ENCODE measurements at places on chromosomes 2 and 18.

- no peak for DNase-seq
Observed at GRCh38 chr18:3219241-3219630, 532 bp downstream of the MYOM1 start.

DNA sequence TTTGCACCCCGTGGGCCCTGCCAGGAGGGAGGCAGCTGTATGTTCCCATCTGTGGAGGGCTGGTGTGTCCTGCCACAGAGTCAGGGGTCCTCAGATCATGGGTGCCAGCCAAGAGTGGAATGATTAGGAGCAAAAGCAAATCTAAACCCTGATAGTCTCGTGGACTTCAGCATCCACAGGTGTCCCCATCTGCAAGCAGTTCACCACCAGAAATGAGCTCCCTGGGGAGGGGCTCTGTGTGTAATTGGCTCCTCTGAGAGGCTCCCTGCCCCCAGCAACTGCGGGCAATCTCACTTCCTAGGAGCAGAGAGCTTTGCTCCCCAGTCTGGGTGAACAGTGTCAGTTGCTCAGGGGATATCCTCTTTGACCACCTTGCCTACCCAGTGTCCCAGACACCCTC is 78.1 kb downstream of the HNRNPLL start:
- no peak for DNase-seq

GRCh38 chr2:128440666-128441340 is 122.1 kb upstream of the HS6ST1 start:
- no peak for DNase-seq

GRCh38 chr2:218863021-218863520 is 3.5 kb downstream of the WNT6 start:
- DNase-seq, result no peak

GRCh38 chr2:179898873-179899272 is 37.5 kb upstream of the ZNF385B start:
- peak; percentile 62 for DNase-seq

GRCh38 chr2:192827735-192828134 is 633.0 kb upstream of the TMEFF2 start:
- DNase-seq, result no peak

DNA sequence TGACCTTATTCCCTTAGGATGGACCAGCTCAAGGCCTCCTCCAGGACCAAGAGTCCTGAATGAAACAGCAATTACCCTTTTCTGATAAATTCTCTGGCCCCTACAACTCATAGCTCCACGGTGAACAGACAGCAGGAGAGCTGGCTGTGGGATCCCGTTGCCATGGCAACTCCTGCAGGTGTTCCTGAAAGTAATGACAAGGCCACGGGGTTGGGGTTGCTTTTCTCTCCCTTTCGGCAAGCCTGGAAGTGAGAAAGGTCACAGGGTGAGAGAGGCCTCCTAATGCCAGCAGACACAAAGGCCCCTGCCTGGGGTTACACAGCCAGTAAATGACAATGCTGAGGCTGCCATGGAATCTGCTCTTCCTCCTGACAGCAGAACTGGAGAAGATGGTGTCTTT is 403.0 kb downstream of the NBAS start:
- no peak for DNase-seq

DNA sequence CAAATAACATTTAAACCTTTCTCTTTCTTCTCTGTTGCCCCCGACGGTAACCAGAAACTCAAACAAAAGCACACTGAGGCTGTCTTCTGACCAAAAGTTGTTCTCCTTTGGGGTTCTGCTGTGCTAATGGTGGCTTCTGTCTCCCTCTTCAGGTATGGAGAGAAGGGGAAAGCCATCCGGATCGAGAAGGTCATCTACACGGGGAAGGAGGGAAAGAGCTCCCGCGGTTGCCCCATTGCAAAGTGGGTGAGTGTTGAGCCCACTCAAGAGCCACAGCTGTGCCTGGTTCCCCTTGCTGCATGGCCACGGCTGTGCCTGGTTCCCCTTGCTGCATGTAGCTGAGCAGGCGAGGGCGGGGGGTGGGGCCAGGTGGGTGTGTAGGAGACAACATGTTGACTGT is 67.4 kb downstream of the BOLA3 start:
- DNase-seq, result no peak

DNA sequence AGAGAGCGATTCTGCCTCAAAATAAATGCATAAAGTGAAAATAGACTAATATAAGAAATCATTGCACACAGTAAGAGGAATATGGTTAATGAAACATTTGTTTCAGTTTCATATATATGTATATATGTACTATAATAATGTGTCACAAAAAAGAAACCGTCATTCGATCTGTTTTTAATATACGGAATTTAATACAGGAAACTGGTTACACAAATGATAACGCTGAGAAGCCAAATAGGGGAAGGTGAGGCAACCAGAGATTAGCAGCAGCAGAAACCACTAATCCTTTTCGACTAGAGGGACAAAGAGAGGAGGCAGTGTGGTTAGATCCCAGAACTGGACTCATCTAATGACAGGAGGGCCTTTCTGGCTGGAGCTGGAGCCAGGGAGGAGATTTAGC is 64.2 kb upstream of the GREB1L start:
- peak; percentile 77 for DNase-seq

DNA sequence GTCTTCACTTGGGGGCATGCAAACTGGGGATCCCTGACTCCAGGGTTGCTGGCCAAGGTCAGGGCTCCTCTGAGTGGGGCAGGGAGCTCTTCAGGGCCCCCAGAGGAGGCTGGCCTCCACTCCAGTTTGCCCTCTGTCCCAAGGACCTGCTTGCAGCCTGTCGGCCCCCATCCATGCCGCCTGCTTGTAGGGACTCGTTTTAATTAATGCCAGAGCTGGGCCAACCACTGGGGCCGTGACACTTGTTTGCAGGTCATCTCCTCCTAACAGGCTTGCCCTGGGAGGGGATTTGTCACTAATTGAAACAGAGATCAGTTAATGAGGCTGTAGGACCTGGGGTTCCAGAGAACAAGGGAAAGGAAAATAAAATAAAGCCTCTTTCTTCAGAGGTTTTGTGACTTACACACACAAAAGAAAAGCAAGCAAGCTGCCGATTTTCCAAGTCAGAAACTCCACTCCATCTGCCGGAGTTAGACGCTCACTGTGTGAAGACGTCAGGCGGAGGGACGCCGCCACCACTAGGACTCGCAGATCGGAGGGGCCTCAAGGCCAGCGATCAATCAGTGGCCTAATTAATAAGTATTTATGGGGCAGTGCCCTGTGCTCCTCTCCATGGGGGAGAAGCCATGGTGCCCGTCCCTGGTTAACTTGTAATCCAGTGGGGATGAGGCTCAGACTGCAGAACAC is 75.9 kb downstream of the SFXN5 start:
- no peak for DNase-seq

GRCh38 chr2:127961729-127962128 is 66.1 kb downstream of the SAP130 start:
- no peak for DNase-seq

DNA sequence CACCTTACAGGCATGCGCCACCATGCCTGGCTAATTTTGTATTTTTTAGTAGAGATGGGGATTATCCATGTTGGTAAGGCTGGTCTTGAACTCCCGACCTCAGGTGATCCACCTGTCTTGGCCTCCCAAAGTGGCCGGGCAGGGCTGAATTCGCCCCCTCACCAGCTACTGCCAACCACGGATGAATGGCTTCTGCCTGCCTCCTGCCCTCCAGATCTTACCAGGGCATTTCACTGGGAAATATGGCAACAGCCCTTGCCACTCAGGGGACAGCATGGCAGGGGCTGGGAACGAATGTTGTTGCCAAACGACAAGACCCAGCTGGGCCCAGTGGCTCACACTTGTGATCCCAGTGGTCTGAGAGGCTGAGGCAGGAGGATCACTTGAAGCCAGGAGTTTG is 1.8 kb upstream of the ALPP start:
- DNase-seq, result no peak

DNA sequence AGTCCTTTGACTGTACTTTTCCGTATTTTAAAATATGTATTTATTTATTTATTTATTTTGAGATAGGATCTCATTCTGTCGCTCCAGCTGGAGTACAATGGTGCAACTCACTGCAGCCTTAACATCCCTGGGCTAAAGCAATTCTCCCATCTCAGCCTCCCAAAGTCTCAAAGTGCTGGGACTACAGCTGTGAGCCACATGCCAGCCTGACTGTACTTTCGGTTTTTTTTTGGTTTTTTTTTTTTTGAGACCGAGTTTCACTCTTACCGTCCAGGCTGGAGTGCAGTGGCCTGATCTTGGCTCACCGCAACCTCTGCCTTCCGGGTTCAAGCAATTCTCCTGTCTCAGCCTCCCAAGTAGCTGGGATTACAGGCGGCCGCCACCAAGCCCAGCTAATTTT is 28.9 kb upstream of the CCNYL1 start:
- no peak for DNase-seq

DNA sequence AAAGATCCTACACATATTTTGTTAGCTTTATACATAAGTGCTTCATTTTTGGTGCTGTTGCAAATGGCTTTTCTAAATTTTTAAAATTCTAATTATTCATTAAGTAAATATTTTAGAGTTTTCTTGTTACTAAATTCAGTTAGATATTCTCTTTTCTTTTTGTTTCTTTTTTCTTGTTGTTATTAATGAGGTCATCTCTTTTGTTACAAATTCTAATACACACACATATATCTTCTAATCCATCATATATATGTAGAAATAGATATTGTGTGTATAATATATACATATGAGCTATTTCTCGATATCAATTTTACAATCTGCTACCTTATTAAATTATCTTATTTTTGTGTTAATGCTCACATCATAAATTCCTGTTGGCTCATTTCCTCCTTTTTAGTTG is 255.9 kb downstream of the GALR1 start:
- no peak for DNase-seq

- no peak for DNase-seq
Observed at GRCh38 chr2:2318949-2319348, 12.1 kb downstream of the MYT1L start.

DNA sequence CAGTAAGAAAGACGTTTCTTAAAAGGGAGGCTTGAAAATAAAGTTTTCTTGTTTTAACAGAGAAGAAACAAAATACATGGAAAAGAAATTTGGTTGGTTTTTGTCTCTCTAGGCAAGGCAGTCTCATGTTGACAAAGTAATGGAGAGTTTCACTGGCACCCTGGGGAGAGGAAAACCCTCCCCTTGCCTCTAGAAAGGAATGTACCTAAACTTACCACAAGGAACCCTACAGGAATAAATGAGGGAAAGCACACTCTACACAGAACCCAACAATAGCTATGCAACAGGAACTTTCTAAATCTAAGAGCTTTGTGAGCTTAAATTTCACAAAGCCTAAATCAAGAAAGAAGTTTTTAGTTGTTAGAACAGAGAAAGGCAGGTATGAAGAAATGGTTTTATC is 37.0 kb downstream of the FIGN start:
- DNase-seq, result no peak

- DNase-seq, result no peak
Observed at GRCh38 chr18:6949800-6950586, 167.6 kb downstream of the LAMA1 start.

DNA sequence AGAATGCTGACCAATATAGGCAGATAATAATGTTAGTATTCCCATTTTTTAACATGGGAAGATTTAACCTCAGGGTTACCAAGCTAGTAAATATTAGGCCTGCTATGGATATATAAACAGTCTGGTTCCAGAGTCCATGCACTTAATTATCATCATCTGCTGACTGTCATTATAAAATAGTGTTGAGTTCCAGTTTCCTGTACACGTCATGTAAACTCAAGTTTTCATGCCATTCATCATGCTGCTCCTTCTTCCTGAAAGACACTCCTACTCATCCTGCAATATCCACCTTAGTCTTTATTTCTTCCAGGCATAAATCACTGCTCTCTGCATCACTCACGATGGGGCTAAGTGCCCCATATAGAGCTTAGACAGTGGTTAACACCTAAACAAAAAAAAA is 420.8 kb upstream of the SPHKAP start:
- no peak for DNase-seq

GRCh38 chr2:41853427-41854191 is 194.2 kb upstream of the PKDCC start:
- DNase-seq, result peak; percentile 53

- peak; percentile 83 for DNase-seq
Observed at GRCh38 chr2:197453914-197454398, 604 bp downstream of the COQ10B start.

DNA sequence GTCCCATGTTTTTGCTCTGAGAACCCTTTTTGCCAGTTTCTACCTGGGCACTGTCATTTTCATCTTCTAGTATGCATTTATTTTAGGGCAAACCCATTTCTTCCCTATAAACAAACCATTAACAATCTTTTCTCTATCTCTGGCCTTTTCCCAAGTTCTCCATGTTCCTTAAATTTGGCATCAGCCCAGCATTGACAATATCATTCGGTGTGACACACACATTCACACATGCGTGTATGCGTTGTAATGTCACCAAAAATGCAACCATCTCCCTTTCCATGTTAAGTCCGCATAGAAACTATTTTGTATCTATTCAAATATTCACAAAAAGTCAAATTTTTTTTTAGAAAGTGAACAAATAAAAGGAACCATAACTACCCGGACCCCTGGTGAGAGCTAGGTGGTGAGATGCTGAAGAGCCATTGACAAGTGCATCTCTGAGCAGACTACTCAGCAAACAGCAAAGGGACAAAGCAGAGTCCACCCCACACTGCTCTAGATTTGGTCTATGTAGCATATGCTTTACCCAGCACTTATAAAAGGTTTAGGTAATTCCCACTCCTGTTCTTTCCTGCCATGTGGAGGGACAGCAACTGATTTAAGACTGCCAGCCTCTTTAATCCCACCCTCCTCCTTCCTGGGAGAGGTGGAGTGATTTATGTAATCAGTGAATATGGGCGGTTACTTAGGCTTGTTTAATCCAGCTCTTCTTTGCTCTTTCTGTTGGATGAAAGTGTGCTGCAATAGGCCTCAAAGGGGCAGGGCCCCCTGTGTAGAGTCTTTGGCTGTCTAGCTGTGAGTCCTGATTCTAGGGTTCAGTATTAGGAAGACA is 124.1 kb downstream of the METTL8 start:
- peak; percentile 11 for DNase-seq

GRCh38 chr2:73939419-73939818 is 12.7 kb downstream of the DGUOK start:
- DNase-seq, result peak; percentile 26

DNA sequence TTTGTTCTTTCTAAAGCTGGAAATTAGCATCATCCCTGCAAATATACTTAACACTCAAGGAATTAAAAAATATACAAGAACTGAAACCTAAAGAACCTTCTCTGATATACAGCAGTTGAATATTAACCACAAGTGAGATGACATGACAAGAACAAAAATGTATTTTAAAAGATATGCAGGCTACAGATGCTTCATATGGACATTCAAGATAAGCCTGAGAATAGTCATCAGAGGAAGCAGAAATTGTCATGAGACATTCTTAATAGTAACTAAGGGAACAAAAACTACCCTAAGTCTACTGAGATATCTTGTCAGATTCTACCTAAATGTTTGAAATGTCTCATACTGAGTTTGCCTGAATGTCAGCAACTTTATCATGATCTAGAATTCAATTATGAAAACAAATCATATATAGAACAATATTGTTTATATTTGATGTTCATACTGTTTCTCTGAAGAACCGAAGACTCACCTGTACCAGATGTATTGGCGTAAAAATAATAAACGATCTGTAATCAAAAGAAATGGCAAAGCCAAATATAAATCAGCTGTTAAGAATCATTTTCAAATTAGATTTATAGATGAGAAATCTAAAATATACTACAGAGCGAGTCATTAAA is 4.7 kb downstream of the NBAS start:
- DNase-seq, result peak; percentile 35
